Posterior vena cava (tissue), 2 donors: ENCODE measurements at places on chromosomes 5 and 9. TPM values are rescaled to one million over a fixed set of nuclear protein-coding genes. Genes with fewer than 3 reads are reported as not detected.

Gene RNF183
- not detected for total RNA-seq

Gene CIZ1
- 88.3 TPM for total RNA-seq

Gene ZNF454
- 3.4 TPM for total RNA-seq

Gene NIM1K
- total RNA-seq, result 0.67 TPM

Gene IQGAP2
- 15.0 TPM for total RNA-seq

Gene BTNL8
- total RNA-seq, result not detected

Gene PDLIM7
- 580 TPM for total RNA-seq

Gene TNFSF15
- total RNA-seq, result 0.52 TPM

Gene TXNDC8
- not detected for total RNA-seq

Gene OCLN
- 1.9 TPM for total RNA-seq

Gene IL7R
- 5.3 TPM for total RNA-seq

Gene ARL14EPL
- not detected for total RNA-seq

Gene IRGM
- not detected for total RNA-seq

Gene RUSC2
- total RNA-seq, result 64.2 TPM

Gene ARPC5L
- total RNA-seq, result 23.1 TPM

Gene CCL27
- total RNA-seq, result 0.33 TPM

Gene IGFBPL1
- 5.5 TPM for total RNA-seq

Gene PCDHB2
- 3.2 TPM for total RNA-seq

Gene PCDHA4
- 0.32 TPM for total RNA-seq

Gene RMRP
- 18,238 TPM for total RNA-seq

Gene C9
- not detected for total RNA-seq

Gene CTXN3
- not detected for total RNA-seq

Gene DNAH5
- 0.19 TPM for total RNA-seq

Gene SLCO6A1
- not detected for total RNA-seq

Gene FREM1
- 3.3 TPM for total RNA-seq

Gene C9orf153
- 0.24 TPM for total RNA-seq

Gene SPINK7
- not detected for total RNA-seq

Gene RABEPK
- 15.6 TPM for total RNA-seq

Gene ABL1
- 85.0 TPM for total RNA-seq

Gene ACOT12
- 0.14 TPM for total RNA-seq

Gene PTGES
- total RNA-seq, result 7.9 TPM

Gene TAF7
- total RNA-seq, result 57.9 TPM
